ENCODE measurements at places on chromosomes 5 and 9. TPM values are rescaled to one million over a fixed set of nuclear protein-coding genes. Genes with fewer than 3 reads are reported as not detected.
A peak's percentile ranks its signal among the peaks of the same experiment; 100 is the strongest.

DNA sequence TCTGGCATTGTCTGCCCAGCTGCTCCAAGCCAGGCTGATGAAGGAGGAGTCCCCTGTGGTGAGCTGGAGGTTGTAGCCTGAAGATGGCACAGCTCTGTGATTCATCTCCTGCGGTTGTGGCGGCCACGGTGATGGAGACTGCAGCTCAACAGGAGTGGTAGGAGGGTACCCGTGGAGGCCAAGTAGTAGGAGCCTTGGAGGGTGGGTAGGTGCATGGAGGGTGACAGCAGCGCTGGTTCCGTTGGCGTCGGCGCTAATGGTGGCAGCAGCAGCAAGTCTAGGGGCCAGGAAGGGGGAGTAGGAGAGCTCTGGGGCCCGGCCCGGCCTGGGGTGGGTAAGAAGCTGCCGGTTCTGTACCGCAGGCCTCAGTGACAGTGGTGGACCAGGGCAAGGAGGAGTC is 22.4 kb upstream of the TRIM52 start:
- no peak overlapping the region for H3K4me3 ChIP-seq
- no peak for DNase-seq
- H3K27ac ChIP-seq = no peak overlapping the region
- H3K36me3 ChIP-seq = no peaks in the 10 kb centered on the region

Gene SHB
- total RNA-seq = 33.4 TPM

Gene ENTPD2
- total RNA-seq = 0.41 TPM

DNA sequence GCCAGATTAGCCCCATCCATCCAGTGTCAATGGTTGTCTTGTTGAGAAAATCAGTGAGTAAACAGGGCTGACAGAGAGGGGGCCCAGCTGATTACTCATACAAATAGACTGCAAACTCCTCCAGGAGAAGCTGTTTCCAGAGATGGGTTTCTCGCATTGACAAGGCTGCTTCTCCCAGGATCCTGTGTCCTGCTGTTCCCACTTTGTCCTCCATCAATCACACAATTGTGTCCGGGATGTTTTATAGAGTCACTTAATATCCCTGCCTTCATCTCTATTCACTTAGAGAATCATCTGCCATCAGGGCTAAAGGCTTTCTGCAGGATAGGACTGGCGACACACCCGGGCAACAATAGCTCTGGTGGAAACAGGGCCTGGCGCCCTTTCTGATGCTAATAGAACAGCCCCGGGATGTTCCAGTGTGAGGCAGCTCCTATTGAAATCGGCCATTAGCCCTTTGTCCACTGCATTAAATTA is 71.7 kb upstream of the TBCA start:
- no peak for DNase-seq
- peaks cover 14% of the 10 kb centered on the region for H3K4me1 ChIP-seq
- no peak overlapping the region for H3K27ac ChIP-seq
- H3K4me3 ChIP-seq = no peak overlapping the region
- no peaks in the 10 kb centered on the region for H3K36me3 ChIP-seq

DNA sequence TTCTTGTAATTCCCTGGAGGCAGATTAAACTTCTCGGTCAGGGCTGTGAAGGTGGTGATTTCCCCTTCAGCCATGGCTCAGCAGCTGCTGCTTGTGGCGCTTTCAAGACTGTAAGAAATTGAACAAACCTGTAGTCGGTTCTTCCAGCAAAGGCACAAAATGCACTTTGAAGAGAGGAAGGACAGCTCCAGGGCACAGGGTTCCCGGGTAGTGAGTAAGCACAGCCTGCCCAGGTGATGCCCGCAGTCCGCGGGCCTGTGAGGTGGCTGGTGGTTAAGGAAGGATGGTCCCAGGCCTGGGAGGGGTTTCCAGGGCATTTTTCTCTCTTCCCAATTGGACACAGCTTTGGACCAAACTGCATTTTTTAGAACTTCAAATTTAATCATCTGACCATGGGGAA is 71.8 kb downstream of the FGF1 start:
- no peaks in the 10 kb centered on the region for H3K36me3 ChIP-seq
- no peak for DNase-seq
- no peaks in the 10 kb centered on the region for H3K4me1 ChIP-seq
- no peaks in the 10 kb centered on the region for H3K27me3 ChIP-seq

- no peaks in the 10 kb centered on the region for H3K27me3 ChIP-seq
- no peak for DNase-seq
- H3K4me1 ChIP-seq = no peaks in the 10 kb centered on the region
These were observed 293.2 kb upstream of the KLF4 start for GRCh38 chr9:107782789-107783188.

Gene LRRC19
- 0.64 TPM for total RNA-seq

DNA sequence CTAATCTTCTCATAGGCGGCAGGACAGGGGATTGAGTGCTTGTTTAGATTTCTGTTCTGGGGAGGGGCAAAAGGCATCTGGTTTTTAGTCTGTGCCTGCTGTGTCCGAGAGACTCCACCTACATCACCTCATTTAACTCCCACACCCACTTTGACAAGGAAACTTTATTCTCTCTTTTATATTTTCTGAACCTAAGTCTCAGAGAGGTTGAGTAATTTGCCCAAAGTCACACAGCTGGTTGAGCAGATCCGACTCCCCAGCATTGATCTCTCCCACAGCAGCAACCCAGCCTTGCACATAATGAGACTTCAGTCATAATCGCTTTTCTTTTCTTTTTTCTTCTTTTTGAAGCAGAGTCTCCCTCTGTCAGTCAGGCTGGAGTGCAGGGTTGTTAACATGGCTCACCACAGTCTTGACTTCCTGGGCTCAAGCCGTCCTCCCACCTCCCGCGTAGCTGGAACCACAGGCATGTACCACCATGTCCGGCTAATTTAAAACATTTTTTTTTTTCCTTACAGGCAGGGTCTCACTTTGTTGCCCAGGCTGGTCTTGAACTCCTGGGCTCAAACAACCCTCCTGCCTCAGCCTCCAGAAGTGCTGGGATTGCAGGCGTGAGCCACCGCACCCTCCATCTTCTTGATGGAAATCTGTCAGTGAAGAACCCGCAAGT is 36.5 kb upstream of the ANKRD33B start:
- no peak for DNase-seq
- H3K4me3 ChIP-seq = no peak overlapping the region

- peaks cover 30% of the 10 kb centered on the region for H3K4me1 ChIP-seq
- H3K4me3 ChIP-seq = no peak overlapping the region
- H3K27ac ChIP-seq = peak overlapping the region; percentile 78
- H3K27me3 ChIP-seq = no peaks in the 10 kb centered on the region
- H3K36me3 ChIP-seq = no peaks in the 10 kb centered on the region
These were observed 128.4 kb downstream of the SNX18 start for GRCh38 chr5:54645882-54646355.

All from upper lobe of right lung (tissue), 1 donor.